Stimulated activated CD8-positive, alpha-beta memory T cell treated with anti-CD3 and anti-CD28 coated beads, Interleukin-2, amount 100 ng/mL, for 1 hour (primary cell): ENCODE measurements at places on chromosomes 1 and 21.

- DNase-seq, result peak; percentile 51
Observed at GRCh38 chr1:204431310-204432184, 19.9 kb upstream of the PPP1R15B start.

DNA sequence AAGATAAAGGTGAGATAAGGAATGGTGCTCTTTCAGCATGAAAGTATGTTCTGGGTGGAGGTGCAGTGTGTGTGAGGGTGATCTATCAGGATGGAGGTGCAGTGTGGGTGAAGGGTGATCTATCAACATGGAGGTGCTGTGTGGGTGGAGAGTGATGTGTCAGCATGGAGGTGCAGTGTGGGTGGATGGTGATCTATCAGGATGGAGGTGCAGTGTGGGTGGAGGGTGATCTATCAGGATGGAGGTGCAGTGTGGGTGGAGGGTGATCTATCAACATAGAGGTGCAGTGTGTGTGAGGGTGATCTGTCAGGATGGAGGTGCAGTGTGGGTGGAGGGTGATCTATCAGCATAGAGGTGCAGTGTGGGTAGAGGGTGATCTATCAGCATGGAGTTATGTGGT, 12.3 kb upstream of the MAP10 start:
- no peak for DNase-seq

GRCh38 chr21:44959376-44960091, 19.7 kb downstream of the SLX9 start:
- no peak for DNase-seq

- DNase-seq, result no peak
Observed at GRCh38 chr1:116330342-116330652, 42.7 kb upstream of the ATP1A1 start.

DNA sequence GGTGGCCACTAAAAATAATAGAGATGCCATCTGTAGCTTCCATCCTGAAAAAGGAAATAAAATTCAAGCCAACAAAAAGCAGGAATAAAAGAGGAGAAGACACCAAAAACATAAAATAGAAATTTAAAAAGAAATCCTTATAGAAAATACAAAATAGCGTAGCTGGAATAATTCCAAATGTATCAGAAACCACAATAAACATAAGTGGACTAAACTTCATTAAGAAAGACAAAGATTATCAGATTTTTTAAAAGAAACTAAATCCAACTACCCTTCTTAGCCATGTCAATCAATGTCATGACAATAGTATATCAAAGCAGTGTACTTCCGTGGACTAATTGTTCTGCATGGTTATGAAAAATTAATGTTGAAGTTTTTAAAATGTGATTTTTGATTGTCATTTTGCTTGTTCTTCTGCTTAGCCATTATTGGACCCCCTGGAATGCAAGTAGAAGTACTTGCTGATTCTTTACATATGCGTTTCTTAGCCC, 13.2 kb downstream of the IL10RB start:
- no peak for DNase-seq

- DNase-seq, result no peak
Observed at GRCh38 chr1:25554430-25554780, 11.0 kb downstream of the LDLRAP1 start.

- no peak for DNase-seq
Observed at GRCh38 chr1:84972377-84972987, 24.4 kb downstream of the MCOLN2 start.

DNA sequence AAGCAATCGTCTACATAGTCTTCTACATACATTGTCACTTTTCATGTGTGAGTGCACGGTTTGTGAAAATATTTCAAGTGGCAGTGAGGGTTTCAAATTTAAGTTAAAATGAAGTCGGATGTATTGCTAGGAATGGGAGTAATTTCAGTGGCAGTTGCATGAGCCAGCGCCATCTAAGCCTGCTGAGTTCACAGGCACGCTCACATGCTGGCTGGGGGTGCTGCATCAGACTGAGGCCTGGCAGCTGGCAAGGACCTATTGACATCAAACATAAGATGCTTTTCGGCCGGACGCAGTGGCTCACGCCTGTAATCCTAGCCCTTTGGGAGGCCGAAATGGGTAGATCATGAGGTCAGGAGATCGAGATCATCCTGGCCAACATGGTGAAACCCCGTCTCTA, 80.7 kb downstream of the UBE4B start:
- DNase-seq, result no peak

- DNase-seq, result no peak
Observed at GRCh38 chr1:167083066-167083665, 7.0 kb downstream of the GPA33 start.

GRCh38 chr1:205916541-205916940, 26.7 kb downstream of the SLC26A9 start:
- DNase-seq, result no peak

DNA sequence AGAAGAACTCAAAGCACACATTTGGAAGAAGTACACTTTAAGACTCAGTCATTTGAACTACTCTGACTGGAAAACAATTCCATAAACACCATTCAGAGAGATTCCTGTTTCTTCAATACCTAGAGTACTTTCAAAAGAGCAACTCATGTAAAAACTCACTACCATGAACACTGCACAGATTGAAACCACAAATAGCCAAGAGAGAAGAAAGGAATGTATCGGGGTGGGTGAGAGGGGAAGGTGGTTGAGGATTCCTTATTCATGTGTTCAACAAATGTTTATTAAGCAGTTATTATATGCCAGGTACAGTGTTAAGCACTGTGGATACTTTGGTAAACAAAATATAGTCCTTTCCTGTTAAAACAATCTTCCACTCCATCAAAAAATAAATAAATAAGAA, 64.7 kb downstream of the NRIP1 start:
- no peak for DNase-seq

GRCh38 chr1:29032841-29033240, 90.9 kb downstream of the TMEM200B start:
- no peak for DNase-seq

- DNase-seq, result no peak
Observed at GRCh38 chr1:93776728-93777127, 95.1 kb upstream of the BCAR3 start.

DNA sequence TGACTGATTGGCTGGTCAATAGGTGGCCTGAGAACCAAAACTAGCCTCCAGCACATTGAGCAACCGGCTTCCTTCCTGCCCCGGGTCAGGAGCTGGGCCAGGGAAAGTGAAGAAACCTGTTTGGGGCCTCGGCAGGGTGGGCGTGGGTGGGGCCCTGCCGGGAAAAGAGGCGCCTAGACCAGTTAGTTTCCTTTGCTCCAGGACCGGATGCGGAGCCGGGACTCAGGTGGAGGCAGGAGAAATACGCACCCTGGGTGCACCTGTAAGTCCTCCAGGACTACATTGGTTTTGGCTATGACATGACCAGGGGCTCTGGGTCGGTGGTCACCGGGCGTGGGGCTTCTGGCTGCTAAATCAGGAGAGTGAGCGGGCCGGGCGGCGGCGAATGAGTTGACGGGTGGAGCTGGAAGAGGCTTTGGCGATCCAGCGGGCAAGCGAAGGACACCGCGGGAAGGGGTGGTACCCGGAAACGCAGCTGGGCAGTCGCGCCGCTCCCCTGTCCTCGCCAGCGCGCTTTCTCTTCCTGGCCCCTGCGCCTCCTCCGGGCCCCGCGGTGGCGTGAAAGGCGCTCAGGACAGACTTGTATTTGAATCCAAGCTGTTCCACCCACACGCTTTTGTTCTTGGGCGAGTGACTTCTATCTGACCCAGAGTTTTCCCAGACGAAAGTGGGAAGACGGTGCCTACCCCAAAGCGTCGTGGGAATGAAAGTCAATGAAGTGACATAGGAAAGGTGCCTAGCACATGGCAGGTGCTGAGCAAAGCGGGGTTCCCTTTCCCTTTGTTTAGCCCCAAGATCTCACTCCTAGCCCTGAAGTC, 30.6 kb upstream of the JUN start:
- DNase-seq, result no peak
